ENCODE measurements at places on chromosomes 16 and 17. TPM values are rescaled to one million over a fixed set of nuclear protein-coding genes. Genes with fewer than 3 reads are reported as not detected.

The NPIPA5 gene
- 6.3 TPM for total RNA-seq

GRCh38 chr17:60151355-60151754 lies 1.6 kb downstream of the CA4 start:
- H3K27me3 ChIP-seq = peaks cover 75% of the 10 kb centered on the region
- no peak for DNase-seq
- no peaks in the 10 kb centered on the region for H3K36me3 ChIP-seq
- H3K4me3 ChIP-seq = peak overlapping the region; percentile 23
- H3K4me1 ChIP-seq = peaks cover 31% of the 10 kb centered on the region

DNA sequence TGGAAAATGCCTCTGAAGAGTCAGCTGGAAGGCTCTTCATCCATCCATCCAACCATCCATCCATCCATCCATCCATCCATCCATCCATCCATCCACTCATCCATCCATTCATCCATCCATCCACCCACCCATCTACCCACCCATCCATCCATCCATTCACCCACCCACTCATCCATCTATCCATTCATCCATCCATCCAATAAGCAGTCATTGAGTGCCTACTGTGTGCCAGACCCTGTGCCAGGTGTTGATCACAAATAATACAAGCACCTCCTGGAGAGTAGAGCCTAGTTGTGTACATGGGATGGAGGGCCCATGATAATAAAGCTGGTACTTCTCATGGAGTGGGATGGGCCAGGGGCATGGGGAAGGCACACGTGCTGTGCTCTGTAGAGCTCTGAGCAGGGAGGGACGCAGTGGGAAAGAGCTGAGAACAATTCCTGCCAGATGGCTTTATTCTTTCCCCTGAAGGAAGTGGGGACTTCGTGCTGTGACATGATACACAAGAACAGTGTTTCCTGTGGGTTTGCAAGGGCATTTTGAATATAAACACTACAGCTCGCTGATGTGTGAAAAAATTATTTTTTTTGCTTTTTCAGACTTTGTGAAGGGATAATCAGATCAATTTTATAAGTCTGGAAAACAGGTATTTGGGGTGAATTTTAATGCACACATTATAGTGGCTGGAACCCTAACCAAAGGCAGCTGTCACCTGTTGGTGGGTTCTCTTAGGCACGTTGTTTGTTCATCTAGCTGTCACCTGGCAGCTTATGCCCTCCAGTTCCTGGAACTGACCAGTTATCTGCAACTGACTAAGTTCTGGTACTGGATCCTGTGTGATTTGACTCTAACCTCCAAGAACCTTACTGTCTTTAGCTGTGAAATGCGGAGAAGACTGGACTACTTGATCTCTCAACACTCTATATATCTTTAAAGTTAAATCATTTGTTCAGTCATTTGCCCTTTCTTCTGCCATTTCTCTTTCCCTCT lies 61.3 kb downstream of the PRKCB start:
- H3K4me1 ChIP-seq = no peaks in the 10 kb centered on the region
- H3K4me3 ChIP-seq = no peak overlapping the region
- no peaks in the 10 kb centered on the region for H3K27me3 ChIP-seq
- no peak overlapping the region for H3K27ac ChIP-seq

The SLFN12 gene
- total RNA-seq = 3.5 TPM

DNA sequence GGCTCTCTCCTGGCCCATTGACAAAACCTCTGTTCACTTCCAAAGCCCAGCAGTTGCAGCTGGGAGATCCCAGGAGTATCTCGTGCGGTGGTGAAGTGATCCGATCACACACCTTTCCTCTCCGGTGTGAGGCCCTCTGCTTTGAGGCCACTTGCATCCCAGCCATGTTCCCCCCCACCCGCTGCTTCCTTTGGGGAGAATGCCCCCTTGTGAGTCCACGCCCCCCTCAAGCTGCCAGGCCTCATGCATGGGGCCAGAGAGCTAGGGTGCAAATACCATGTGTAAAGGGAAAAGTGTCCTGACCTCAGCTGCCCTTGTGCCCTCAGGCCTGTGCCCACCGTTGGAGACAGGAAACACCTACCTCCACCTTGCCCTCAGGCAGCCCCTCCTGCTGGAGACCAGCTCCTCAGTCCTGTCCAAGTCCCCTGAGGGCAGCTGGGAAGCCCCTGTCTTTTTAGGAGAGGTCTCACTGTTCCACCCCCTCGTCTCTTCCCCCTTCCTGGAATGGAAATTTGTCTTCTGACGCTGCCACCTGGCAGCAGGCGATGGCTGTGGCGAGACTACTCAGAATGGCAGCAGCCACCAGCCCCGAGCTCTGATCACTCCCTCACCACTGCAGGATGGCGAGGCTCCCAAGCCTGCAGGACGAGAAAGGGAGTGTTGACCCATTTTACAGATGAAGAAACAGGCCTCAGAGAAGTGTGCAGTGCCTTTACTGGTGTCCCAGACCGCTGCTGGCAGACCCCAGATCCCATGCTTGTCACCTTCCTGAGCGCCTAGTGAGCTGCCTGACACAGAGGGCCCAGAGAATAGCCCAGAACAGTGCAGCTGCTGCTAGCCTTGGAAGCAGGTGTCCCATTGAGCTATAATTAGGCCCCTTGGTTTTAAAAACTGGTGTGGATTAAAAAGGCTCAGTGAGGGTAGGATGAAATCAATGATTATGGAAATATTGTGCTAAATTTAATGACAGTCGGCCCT lies 120.6 kb upstream of the CACNG5 start:
- no peaks in the 10 kb centered on the region for H3K27me3 ChIP-seq
- no peak for DNase-seq
- H3K27ac ChIP-seq = peak overlapping the region; percentile 84
- H3K36me3 ChIP-seq = no peaks in the 10 kb centered on the region
- peaks cover 23% of the 10 kb centered on the region for H3K4me1 ChIP-seq

- no peaks in the 10 kb centered on the region for H3K27me3 ChIP-seq
- H3K27ac ChIP-seq = no peak overlapping the region
- no peak overlapping the region for H3K4me3 ChIP-seq
- no peaks in the 10 kb centered on the region for H3K36me3 ChIP-seq
- DNase-seq = no peak
Observed at GRCh38 chr17:20611309-20611708, 31.8 kb downstream of the CDRT15L2 start.

DNA sequence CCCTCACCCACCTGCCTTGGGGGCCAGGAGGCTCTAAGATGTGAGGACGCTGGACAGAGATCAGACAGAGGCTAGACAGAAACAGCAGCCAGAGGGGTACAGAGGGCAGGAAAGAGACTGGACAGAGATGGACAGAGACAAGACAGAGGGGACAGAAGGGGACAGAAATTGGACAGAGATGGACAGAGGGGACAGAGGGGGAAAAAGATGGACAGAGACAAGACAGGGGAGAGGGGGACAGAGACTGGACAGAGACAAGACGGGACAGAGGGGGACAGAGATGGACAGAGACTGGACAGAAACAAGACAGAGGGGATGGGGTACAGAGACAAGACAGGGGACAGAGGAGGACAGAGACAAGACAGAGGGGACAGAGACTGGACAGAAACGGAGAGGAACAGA lies 16.1 kb downstream of the UTS2R start:
- no peak overlapping the region for H3K4me3 ChIP-seq
- DNase-seq = no peak
- H3K27me3 ChIP-seq = peaks cover 50% of the 10 kb centered on the region
- H3K27ac ChIP-seq = no peak overlapping the region
- no peaks in the 10 kb centered on the region for H3K36me3 ChIP-seq

DNA sequence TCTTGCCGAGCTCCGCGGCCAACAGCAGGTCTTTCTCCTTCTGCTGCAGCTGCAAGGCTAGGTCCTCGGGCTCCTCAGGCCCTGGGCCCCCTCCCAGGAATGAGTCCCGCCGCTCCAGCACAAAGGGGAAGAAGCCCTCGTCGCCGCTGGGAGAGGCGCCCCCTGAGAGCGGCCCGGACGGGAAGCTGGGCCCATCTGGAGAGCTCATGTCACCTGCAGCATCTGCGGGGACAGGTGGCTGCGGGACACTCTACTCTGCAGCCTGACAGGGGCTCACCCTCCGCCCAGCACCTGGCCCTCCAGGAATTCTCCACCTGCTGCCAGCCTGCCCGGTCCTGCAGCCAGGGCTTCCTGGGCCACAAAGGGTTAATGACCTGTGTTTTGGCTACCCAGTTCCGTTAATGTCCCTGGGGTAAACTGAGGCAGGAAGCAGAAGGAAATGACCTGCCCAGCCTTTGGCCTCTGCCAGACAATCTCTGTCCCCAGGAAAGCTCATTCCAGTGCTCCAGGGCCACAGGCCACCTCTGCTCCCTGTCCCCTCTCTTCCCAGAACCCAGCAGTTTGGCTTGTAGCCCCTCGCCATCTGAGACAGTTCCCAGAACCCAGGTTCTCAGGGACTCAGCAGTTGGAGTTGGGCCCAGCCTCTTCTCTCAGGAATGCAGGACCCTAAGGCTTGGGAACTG lies 1.3 kb downstream of the BICDL2 start:
- peaks cover 52% of the 10 kb centered on the region for H3K4me1 ChIP-seq
- H3K4me3 ChIP-seq = no peak overlapping the region
- peaks cover 76% of the 10 kb centered on the region for H3K27me3 ChIP-seq
- peak overlapping the region; percentile 88 for H3K27ac ChIP-seq
- H3K36me3 ChIP-seq = no peaks in the 10 kb centered on the region

DNA sequence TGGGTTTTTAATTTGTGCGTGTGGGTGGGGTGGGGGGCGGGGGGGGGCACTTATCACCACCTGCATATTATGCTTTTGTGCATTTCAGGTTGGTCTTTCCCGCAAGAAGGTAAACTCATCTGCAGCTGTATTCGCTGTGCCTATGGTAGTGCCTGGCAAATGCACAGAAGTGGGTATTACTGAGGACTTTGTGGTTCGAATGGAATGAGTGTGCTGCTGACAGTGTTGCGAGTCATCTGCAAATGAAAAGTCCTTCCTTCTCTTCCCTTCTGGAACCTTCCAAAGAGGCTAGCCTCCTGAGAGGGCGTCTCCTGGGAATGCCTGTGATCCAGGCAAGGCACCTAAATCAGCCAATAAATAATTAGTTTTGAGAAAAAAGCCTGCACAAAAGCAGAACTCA lies 532.9 kb downstream of the MAF start:
- peaks cover 9% of the 10 kb centered on the region for H3K4me1 ChIP-seq
- DNase-seq = no peak
- H3K4me3 ChIP-seq = no peak overlapping the region
- H3K36me3 ChIP-seq = no peaks in the 10 kb centered on the region
- no peaks in the 10 kb centered on the region for H3K27me3 ChIP-seq

DNA sequence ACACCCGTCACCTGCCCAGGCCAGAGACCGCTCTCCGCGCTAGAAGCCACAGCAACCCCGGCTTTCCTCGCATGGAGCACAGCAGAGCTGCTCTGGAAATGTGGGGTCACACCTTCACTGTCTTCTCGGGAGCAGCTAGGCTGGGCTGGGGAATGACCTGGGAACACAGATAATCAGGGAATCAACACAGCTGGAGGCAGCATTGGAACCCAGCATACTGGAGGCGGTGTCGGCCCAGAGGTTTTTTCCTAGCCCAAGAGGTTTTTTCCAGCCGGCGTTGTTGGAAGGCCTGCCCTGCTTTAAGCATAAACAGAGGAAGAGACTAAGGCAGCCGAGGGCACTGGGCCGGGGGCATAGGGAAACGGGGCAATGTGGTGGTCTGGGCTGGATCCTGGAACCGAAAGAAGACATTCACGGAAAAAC lies 791 bp upstream of the PLD6 start:
- H3K4me3 ChIP-seq = no peak overlapping the region
- H3K27me3 ChIP-seq = no peaks in the 10 kb centered on the region
- DNase-seq = no peak
- H3K27ac ChIP-seq = peak overlapping the region; percentile 94

DNA sequence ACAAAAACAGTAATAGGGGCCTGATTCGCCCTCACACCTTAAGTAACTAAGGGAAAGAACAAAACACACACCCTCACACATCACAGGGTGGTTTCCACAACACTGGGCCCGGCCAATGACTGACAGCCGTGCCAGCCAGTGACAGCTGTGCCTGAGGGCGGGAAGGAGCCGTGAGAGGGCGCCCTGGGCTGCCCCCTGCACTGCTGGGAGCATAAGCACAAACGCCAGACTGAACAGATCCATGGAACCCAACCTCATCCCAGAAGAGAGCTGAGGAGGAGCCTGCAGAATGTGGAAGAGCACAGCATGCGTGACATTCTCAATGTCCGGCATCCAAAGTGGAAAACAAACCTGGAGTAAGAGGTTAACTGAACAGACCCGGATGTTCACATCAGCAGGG lies 16.0 kb downstream of the CSNK1D start:
- peak overlapping the region; percentile 37 for H3K27ac ChIP-seq
- H3K36me3 ChIP-seq = peaks cover 4% of the 10 kb centered on the region
- H3K27me3 ChIP-seq = no peaks in the 10 kb centered on the region
- H3K4me3 ChIP-seq = no peak overlapping the region

The LRRC36 gene
- not detected for total RNA-seq

The TBC1D3I gene
- 0.27 TPM for total RNA-seq

GRCh38 chr16:83029467-83029866 lies 402.7 kb downstream of the CDH13 start:
- no peak overlapping the region for H3K27ac ChIP-seq
- no peaks in the 10 kb centered on the region for H3K27me3 ChIP-seq
- H3K4me3 ChIP-seq = no peak overlapping the region
- no peaks in the 10 kb centered on the region for H3K4me1 ChIP-seq

DNA sequence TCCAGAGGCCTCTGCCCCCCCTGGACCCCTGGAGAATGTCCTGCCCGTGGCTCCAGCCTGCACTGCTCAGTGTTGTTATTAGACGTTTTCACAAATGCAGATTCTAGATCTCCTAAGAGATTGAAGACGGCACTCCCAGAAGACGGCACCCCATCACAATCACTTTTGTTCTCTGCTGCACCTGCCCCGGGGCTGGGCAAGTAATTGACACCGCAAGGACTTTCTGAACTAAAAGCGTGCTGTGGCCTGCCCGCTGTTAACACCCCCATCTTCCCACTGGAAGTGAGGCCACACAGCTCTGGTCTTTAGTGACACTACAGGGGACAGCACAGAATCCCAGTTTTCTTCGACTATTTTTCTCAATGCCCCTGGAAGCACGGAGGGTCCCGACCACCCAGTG lies 256.9 kb downstream of the ENGASE start:
- no peaks in the 10 kb centered on the region for H3K36me3 ChIP-seq
- no peak for DNase-seq
- peaks cover 26% of the 10 kb centered on the region for H3K27me3 ChIP-seq
- H3K4me3 ChIP-seq = no peak overlapping the region
- H3K4me1 ChIP-seq = no peaks in the 10 kb centered on the region
- H3K27ac ChIP-seq = no peak overlapping the region

The PRR29 gene
- total RNA-seq = not detected

DNA sequence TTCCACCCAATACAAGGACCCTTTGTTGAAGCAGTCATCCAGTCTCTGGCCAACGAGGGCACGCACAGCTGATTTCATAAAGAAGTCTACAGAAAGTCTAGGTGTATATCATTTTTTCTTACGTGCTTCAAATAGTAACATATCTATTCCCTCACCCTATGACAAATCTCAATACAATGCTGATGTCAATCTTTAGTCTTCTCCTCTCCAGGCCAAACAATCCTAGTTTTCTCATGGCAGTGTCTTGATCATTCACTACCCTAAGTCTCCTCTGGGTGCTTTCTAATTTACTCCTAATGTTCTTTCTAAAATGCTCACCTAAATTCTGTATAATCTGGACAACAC lies 92.6 kb downstream of the CACNG1 start:
- H3K36me3 ChIP-seq = no peaks in the 10 kb centered on the region
- no peak overlapping the region for H3K4me3 ChIP-seq
- H3K27me3 ChIP-seq = no peaks in the 10 kb centered on the region
- H3K4me1 ChIP-seq = no peaks in the 10 kb centered on the region
- H3K27ac ChIP-seq = no peak overlapping the region

GRCh38 chr17:38667787-38668122 lies 7.0 kb downstream of the EPOP start:
- no peak for DNase-seq
- peaks cover 55% of the 10 kb centered on the region for H3K27me3 ChIP-seq
- no peak overlapping the region for H3K4me3 ChIP-seq

All from transverse colon (tissue), 4 donors.